ENCODE measurements at places on chromosomes 7 and 10.

- no peak for DNase-seq
Measured at GRCh38 chr10:131644864-131645658, 255.7 kb upstream of the PPP2R2D start.

GRCh38 chr7:66790725-66791124 is 50.2 kb downstream of the RABGEF1 start:
- no peak for DNase-seq

DNA sequence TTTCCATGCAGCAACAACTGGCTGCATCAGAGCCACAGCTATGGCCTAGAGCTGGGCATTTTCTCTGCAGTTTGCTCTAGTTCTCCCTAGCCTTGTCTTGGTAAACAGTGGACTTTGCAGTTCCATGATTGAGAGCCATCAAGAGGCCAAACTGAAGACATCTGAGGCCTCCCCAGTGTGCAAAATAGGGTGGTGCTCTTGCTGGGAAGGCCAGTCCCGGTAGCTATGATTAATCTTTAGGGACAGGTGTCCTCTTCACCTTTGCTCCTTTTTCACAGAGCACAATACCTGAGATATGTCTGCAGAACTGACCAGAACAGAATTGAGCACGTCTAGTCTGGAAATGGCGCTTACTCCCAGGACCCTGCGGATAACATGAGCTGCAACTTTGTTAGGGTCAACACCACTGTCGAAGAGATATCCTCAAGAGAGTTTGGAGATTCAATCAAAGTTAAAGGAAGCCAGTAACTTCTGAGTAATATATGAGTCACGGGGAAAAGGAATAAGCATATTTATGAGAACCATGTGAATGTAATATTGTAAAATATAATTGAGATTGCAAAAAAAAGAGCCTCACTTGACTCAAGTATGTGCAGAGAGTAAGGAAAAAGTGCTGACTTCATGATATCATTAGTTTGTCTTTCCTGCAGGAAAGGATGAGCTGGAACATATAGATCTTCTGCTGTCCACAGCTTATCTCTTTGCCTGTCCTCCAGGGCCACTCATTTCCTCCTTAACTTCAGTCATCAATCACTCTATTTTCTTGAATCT is 76.7 kb downstream of the ANK3 start:
- no peak for DNase-seq

- no peak for DNase-seq
Measured at GRCh38 chr10:10605551-10606081, 412.1 kb upstream of the CELF2 start.

GRCh38 chr7:153541903-153542302 is 510.3 kb upstream of the DPP6 start:
- DNase-seq: no peak

DNA sequence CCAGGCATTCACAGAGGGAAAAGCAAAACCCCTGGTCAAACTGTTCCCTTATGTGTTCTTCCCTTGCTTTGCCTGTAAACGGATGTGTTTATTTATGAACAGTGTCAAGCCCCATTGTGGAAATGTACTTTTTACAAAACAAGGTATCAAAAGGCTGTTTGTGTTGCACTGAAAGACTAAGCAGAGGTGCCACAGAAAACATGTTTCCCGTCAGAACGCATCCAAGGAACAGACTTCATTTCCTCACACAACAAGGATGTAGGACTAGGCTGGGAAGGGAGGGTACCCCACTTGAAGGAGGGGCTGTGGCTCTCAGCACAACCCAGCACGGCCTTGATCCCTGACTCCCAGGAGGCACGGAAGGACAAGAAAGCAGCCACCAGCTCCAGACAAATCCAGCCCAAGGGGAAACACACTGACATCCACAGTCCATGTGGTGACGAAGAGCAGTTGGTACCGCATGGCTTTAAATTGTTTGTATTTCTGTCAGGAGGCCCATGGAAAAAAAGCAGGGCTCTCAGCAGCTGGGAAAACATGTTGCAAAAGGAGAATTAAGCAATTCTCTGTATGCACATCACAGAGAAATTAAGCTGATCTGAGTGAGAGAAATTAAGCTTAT is 85.6 kb downstream of the RNF216 start:
- DNase-seq: no peak

GRCh38 chr10:131926743-131927595 is 26.2 kb downstream of the PPP2R2D start:
- DNase-seq: no peak

DNA sequence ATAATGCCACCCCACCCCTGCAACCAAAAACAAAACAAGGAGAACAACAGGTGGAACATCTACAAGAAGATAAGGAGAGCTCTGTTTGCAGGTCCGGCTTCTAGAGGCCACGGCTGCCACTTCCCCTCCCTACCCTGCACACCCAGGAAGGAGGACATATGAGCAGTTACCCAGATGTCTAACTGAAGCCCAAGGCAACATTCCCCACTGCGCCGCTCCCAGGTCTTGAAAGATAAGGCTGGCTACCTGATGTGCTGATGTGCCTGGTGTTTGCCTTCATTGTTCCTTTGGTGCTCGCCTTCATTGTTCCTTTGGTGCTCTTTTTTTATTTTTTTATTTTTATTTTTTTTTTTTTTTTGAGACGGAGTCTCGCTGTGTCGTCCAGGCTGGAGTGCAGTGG is 21.0 kb downstream of the HPS6 start:
- DNase-seq: no peak

DNA sequence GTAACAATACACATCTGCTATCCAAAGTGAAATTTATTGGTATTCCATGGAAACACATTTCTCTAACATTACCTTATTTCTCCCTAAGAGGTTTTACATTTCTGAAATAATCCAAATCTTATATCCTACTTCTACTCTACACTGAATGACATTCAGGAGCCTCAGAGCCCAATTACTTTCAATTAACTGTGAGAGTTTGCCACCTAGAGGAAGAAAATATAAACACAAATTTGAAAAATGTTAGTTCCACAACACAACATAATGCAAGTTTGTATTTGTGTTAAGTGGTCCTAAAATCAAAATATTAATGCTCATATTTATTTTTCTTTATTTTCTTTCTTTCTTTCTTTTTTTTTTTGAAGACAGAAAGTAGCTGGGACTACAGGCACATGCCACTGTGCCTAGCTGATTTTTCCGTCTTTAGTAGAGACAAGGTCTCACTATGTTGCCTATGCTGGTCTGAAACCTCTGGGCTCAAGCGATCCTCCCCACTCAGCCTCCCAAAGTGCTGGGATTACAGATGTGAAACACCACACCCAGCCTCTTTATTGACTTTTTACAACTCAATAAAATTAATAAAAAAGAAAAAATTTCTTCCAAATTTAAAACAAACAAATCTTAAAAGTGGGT is 46.0 kb downstream of the ATAD1 start:
- DNase-seq: no peak

GRCh38 chr10:133124357-133125211 is 35.4 kb upstream of the KNDC1 start:
- peak; percentile 38 for DNase-seq

GRCh38 chr7:21507627-21508343 is 35.1 kb upstream of the DNAH11 start:
- peak; percentile 49 for DNase-seq

GRCh38 chr7:143003393-143004051 is 23.4 kb downstream of the OR9A2 start:
- no peak for DNase-seq

DNA sequence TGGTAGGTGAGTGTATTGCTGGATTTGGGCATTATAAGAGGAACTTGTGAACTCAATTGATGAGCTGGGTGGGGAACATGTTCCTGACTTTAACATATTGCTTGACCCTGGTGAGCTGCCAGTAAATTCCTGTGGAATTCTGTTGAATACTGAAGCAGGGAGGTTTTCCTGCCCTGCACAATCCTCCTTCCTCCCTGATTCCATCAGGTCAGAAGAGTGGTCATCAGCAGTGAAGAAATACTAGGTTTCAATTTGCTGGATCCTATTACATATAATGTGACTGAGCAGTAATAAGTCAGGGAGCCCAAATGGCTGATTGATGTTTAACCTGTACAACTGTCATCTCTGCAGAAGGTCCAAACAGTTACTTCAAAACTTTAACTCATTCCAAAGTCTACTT is 581.2 kb downstream of the SUGCT start:
- no peak for DNase-seq

DNA sequence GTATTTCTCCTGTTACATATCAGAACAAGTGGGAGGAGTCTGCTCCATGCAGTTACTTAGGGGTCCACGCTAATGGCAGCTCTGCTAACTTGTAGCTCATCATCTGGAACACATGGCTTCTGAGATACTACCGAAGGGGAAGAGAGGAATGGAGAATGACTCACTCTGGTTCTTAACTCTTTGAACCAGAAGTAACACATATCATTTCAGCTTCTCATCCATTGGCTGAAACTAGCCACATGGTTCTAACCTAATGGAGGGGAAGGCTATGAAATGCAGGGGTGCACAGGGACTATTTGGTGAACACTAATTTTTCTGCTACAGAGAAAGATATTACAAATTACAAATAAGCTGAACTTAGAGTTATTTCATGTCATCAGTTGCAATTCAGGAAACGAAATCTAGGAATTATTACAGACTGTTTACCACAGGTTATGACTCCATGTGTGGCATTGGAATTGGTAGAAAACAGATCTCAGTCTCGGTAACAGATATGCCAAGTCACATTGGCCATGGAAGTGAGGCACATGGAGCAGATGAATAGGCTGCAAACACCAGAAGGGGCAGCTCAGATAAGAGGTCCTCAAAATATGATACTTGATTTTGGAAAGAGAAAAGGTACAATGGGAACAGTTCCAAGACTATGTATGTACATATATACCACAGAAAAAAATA is 9.4 kb upstream of the KAT6B start:
- no peak for DNase-seq

DNA sequence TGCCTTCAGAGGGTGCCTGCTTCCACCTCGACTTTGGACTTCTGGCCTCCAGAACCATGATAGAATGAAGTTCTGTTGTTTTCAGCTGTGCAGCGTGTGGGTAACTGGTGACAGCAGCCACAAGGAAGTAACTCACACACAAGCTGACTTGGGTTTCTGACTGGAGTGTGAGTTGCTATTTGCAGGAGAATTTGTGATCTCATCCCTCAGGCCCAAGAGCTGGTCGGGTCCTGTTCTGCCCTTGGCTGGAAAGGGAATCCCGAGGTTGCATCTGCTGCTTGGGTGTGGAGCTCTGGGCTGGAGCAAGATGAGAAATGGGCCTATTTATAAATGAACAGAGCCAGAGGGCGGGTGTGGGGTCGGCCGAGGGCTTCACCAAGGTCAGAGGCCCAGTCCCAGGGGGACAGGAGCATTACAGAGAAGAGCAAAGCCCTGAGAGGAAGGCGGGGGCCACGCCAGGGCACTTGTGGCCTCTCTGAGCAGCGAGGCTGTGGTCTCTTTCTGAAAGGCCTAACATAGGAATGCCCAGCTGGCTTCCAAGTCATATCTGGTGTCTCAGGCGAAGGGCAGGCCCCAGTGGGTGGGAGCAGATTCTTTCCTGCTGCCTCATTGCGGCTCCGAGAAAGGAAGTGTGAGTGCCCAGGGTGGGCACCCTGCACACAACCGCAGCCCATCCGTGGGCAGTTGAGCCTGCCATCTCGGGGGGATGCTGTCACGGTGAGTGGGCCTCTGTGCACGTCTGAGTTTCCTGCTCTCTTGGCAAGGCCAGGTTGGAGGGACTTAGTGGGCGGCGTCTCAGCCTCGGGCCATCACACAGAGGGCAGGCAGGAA is 26.5 kb upstream of the C10orf71 start:
- no peak for DNase-seq

DNA sequence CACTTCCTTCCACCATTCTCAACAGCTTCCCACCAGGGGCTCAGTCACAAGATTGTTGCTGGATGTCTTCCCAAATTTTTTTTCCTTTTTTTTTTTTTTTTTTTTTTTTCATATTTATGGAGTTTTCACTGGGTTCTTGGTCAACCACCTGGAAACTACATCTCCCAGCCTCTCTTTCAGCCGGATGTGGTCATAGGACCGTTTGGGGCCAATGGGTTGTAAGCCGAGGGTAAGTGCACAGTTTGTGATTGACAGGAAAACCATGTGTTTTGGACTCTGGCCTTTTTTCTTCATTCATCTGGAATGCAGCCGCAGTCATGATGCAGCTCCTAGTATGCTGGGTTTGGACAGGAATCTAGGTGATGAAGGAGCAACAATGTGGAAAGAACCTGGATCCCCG is 337.1 kb upstream of the FOXK1 start:
- peak; percentile 5 for DNase-seq

DNA sequence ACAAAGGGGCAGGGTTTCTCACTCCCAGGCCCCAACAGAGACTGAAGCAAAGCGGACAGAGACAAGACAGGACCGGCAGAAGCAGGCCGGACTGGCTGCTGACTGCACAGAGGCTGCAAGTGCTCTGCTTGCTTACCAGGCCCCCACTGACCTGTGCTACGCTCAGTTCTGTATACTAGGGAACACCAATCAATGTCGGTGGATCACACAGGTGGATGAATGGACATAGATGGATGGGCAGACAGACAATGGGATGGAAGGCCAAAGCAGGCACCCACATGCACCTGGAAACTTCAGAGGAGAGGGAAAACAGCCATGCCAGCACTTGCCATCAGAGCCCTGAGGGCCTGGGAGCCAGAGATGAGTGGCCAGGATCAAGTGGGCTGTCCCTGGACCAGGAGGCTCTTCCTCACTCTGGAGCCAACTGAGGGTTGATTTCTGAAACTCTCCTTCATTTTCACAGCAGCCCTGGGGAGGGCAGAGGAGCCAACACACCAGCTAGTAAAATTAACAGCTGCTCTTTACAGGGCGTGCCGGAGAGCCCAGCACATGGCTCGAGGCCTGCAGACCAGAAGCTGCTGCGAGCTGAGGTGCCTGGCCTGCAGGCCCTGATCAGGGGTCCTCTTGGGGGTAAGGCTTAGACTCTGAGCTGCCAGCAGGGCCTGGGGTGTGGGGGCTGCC is 243.6 kb downstream of the KCNMA1 start:
- DNase-seq: no peak

GRCh38 chr7:43698460-43699255 is 30.7 kb downstream of the COA1 start:
- no peak for DNase-seq

DNA sequence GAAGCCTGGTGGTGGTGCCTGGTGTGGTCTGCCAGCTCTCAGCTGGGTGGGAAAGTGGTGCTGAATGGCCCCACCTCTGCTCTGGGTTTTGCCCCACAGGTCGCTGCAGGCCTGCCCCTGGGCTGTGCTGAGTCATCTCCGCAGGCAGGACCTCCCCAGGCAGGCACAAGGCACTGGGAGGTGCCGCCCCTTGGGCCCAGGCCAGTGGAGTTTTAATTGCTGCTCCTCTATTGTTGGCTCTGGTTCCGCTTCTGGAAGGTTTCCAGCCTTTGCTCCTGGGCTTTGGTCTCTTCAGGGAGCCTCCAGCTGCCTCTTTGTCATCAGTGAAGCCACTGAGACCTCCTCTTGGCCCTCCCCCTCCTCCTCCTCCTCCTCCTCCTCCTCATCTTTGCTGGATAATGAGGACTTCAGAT is 180.3 kb upstream of the GRB10 start:
- no peak for DNase-seq

GRCh38 chr10:96310321-96310669 is 6.1 kb downstream of the DNTT start:
- no peak for DNase-seq

DNA sequence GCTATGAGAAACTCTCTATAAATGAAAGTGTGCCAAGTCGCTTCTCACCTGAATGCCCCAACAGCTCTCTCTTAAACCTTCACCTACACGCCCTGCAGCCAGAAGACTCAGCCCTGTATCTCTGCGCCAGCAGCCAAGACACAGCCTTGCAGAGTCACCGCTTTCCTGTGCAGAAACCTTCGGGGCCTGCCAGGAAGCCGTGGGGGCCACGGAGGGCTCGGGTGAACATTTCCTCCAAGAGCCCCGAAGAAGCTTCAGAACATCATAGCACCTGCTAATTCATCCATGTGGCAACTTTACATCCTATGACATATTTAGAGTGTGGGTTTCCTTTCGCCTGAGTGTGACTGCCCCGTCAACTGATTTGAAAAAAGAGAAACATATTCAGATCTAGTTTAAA is 55.7 kb upstream of the PRSS58 start:
- DNase-seq: no peak
